ENCODE measurements at places on chromosomes 1 and 21. TPM values are rescaled to one million over a fixed set of nuclear protein-coding genes. Genes with fewer than 3 reads are reported as not detected.

Gene SPTA1
- polyA plus RNA-seq, result 0.45 TPM

Gene FABP3
- polyA plus RNA-seq, result 346 TPM

Gene FALEC
- 4.7 TPM for polyA plus RNA-seq

Gene HPCAL4
- polyA plus RNA-seq, result not detected

Gene BTBD8
- polyA plus RNA-seq, result 2.7 TPM

Gene CNST
- 13.1 TPM for polyA plus RNA-seq

Gene BARHL2
- not detected for polyA plus RNA-seq

GRCh38 chr1:26158271-26158907 lies 490 bp upstream of the FAM110D start:
- H3K4me1 ChIP-seq, result peaks cover 67% of the 10 kb centered on the region
- H3K27ac ChIP-seq, result peak overlapping the region; percentile 92
- no peaks in the 10 kb centered on the region for H3K27me3 ChIP-seq
- H3K36me3 ChIP-seq, result no peaks in the 10 kb centered on the region

- no peaks in the 10 kb centered on the region for H3K27me3 ChIP-seq
- H3K36me3 ChIP-seq, result no peaks in the 10 kb centered on the region
- peak; percentile 83 for DNase-seq
- H3K4me3 ChIP-seq, result no peak overlapping the region
- no peaks in the 10 kb centered on the region for H3K4me1 ChIP-seq
- H3K27ac ChIP-seq, result no peak overlapping the region
Observed at GRCh38 chr1:235513495-235514366, 9.5 kb upstream of the B3GALNT2 start.

DNA sequence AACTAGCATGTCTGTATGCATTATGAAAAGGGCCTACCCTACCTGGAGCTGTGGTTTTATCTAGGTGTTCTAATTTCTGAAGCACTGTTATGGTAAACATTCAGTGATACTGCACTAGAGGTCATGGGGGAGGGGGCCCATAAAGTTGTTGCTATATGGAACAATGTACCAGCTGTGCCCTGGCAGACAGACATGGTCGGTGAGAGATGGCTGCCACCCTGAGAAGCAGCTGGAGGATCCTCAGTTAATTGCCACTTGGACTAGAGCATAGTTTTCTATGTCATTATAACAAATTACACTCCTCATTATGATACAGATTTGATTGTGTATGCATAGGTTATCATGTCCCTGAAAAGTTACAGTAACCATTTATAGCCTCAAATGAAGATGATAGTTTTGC lies 45.4 kb downstream of the ILDR2 start:
- H3K27me3 ChIP-seq, result no peaks in the 10 kb centered on the region
- no peak overlapping the region for H3K4me3 ChIP-seq
- DNase-seq, result no peak
- no peak overlapping the region for H3K27ac ChIP-seq
- H3K4me1 ChIP-seq, result peaks cover 26% of the 10 kb centered on the region
- no peaks in the 10 kb centered on the region for H3K36me3 ChIP-seq

DNA sequence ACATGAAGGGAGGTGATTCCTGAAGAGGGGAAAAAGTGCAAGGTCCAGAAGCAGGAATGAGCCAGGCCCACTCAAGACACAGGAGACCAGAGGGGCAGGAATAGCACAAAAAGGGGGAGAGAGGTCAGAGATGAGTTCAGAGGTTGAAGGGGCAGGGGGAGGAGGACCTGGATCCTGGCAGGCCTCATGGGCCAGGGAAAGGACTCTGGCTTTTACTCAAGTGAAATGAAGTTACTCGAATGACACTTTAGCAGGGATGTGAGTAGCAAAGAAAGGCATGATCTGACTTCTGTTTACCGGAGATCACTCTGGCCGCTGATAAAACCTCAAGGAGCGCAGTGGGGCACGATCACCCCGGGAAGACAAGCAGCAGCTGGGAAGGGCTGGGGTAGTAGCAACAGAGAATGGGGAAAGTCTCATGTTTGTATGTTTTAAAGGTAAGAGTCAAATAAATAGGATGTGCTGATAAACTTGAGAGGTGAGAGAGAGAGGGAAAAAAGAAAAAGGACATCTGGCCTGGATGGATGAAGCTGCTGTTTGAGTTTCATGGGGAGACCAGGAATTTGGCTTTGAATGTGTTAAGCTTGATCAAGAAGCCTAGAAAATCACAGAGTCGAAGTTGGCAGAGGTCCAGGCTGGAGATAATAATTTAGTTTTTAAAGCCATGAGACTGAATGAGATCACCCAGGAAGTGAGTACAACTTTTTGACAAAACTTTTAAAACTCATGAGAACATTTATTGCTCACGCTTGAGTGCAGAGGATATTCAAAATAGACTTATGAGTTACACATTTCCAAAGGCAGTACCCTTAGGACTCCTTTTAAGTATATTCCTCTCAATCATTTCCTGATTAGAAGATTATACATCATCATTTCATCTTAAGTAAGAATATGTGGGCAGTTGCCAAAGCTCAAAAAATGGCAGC lies 156.0 kb downstream of the RERE start:
- no peak overlapping the region for H3K4me3 ChIP-seq
- H3K4me1 ChIP-seq, result peaks cover 55% of the 10 kb centered on the region
- H3K27me3 ChIP-seq, result no peaks in the 10 kb centered on the region
- peak overlapping the region; percentile 91 for H3K27ac ChIP-seq
- no peaks in the 10 kb centered on the region for H3K36me3 ChIP-seq
- DNase-seq, result no peak

DNA sequence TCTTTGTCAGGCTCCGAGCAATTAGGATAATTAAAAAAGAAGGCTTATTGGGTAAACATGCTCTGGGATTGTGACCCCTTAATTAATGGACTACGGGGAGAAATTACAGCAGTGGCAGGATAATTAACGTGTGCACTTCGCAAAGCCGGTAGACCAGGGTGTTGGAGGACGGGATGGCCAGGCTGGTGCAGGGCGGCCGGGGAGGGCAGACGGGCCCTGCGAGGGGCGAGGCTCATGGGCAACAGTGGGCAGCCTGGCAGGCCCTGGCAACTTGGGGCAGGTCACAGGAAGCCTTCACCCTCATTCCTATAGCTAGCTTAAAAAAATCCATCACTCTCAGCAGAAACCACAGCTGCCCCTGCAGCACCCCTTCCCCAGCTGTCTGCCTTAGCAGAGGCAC lies 186.2 kb upstream of the ARHGEF16 start:
- DNase-seq, result no peak
- no peaks in the 10 kb centered on the region for H3K27me3 ChIP-seq
- no peaks in the 10 kb centered on the region for H3K36me3 ChIP-seq
- peaks cover 5% of the 10 kb centered on the region for H3K4me1 ChIP-seq
- H3K27ac ChIP-seq, result no peak overlapping the region
- no peak overlapping the region for H3K4me3 ChIP-seq

DNA sequence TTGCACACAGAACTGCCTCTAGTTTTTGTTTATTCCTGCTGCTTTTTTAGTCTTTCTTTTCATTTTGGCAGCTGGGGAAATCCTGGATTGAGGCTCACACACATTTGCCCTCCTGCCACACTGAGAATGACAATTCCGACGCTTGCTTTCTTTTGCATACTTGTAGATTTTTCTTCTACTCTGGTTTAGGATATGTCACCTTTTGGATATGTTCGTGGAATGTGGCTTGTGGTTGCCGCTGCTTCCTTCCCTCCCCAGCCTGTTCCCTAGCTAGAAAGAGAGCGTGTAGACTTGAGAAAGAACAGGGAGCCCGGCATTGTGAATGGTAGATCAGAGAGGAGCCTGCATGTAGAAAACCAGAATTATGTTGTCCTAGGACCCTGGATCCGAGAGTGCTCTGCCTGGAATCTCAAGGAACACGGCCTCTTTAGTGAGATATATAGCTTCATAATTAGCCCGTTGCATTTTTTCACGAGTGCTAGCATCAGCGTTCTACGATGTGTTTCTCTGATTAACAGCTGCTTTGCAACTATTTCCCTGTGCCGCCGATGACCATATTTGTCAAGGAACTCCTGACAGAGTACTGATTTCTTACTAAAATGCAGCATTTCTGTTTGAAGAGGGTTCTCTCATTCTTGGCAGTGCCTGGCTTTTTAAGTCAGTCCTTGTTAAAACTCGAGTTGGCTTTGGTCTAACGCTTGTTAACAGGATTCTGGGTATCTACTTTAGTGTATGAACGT lies 56.2 kb downstream of the PEX14 start:
- no peak for DNase-seq
- H3K36me3 ChIP-seq, result no peaks in the 10 kb centered on the region
- H3K27me3 ChIP-seq, result no peaks in the 10 kb centered on the region
- H3K4me3 ChIP-seq, result no peak overlapping the region
- H3K4me1 ChIP-seq, result peaks cover 21% of the 10 kb centered on the region

DNA sequence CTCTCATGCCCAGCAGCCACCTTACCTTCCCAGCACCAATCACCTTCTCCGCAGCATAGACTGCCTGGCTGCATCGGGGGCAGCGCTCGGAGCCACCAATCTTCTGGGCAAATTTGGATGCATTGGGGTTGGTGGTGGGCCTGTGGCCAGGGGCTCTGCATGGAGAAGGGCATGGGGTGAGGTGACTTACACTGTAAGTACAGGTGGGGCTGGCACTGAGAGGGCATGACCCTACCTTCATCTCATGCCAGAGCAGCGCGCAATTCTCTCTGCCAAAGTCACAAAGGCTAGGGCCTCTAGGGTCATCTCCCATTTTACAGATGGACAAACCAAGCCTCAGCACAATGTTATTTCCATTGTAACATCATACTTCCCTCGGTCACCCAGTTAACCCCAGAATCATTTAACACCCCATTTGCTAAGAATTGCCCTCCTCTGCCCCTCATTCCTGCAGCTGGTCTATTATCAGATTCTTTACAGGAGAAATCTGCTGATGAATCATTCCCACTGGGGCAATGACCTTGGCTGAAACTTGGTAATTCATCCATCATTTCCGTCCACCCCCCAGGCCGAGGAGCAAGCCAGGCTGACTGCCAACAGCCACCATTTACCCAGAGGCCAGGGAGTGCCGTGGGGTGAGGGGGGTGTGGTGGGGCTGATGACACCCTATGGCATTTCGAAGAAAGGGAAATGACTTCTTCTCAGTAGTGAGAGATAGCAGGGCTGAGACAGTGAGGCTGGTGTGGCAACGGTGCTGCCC lies 17.9 kb downstream of the CSRP1 start:
- no peak overlapping the region for H3K4me3 ChIP-seq
- no peaks in the 10 kb centered on the region for H3K36me3 ChIP-seq
- DNase-seq, result peak; percentile 93
- peaks cover 55% of the 10 kb centered on the region for H3K4me1 ChIP-seq

GRCh38 chr1:18922319-18922726 lies 20.0 kb upstream of the ALDH4A1 start:
- no peaks in the 10 kb centered on the region for H3K27me3 ChIP-seq
- peak; percentile 87 for DNase-seq
- H3K4me3 ChIP-seq, result no peak overlapping the region
- H3K4me1 ChIP-seq, result peaks cover 42% of the 10 kb centered on the region

DNA sequence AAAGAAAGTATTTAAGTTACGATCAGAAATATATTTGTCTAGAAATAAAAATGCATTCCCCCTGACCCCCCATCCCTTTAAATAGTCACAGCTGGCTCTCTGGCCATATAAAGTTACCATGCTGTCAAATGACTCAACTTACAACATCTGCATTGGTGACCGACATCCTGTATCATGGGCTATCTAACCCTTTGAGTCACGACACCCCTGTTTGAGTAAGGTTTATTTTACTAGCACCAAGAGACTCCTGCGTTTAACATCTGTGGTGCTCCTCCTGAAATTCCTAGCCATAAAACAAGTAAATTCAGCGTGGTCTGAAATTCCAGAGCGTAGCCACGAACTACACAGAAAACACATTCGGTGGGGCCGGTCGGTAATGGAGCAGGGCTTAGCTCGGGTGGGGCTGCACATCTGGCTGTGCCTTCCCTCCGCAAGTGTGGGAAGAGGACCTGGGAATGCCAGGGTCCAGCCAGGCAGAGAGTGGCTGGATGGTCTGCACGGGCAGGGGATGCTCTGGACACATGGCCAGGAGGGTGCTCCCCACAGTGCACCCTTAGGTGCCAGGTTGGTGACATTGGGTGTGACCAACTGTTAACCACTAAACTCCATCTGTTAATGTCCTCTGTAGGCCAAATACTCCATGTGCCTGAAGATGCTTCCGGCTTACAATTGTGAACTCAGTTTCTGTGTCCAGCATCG lies 53.0 kb upstream of the CLDN14 start:
- H3K4me3 ChIP-seq, result no peak overlapping the region
- H3K27me3 ChIP-seq, result no peaks in the 10 kb centered on the region
- no peak overlapping the region for H3K27ac ChIP-seq

- no peaks in the 10 kb centered on the region for H3K27me3 ChIP-seq
- H3K27ac ChIP-seq, result no peak overlapping the region
- no peak overlapping the region for H3K4me3 ChIP-seq
- H3K4me1 ChIP-seq, result no peaks in the 10 kb centered on the region
- H3K36me3 ChIP-seq, result no peaks in the 10 kb centered on the region
Observed at GRCh38 chr1:38139738-38140487, 93.3 kb upstream of the POU3F1 start.

All from cardiac muscle cell (in vitro differentiated cells and primary cell).